ENCODE measurements at places on chromosomes 6 and 20.

DNA sequence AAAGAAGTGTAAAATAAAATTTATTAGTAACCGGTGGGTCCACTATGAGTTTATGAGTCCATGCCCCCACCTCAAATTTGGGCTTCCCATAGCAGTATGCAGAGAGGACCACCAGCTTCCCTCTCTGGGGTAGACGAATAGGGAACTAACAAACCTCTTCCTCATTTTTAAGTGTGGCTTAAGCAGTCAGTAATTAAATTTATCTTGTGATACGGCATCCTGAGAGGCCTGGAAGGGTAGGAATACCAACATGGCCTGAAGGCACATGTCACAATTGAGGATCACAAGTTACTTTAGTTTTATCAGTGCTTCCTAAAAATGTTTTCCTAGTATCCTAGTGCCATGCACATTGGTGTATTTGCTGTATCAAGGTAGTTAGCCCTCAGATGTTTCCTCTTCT lies 239.9 kb downstream of the HIVEP2 start:
- DNase-seq = no peak

GRCh38 chr6:75498862-75499261 lies 5.3 kb upstream of the FILIP1 start:
- no peak for DNase-seq

- DNase-seq = no peak
Measured at GRCh38 chr6:53026526-53026925, 31.4 kb upstream of the GSTA4 start.

DNA sequence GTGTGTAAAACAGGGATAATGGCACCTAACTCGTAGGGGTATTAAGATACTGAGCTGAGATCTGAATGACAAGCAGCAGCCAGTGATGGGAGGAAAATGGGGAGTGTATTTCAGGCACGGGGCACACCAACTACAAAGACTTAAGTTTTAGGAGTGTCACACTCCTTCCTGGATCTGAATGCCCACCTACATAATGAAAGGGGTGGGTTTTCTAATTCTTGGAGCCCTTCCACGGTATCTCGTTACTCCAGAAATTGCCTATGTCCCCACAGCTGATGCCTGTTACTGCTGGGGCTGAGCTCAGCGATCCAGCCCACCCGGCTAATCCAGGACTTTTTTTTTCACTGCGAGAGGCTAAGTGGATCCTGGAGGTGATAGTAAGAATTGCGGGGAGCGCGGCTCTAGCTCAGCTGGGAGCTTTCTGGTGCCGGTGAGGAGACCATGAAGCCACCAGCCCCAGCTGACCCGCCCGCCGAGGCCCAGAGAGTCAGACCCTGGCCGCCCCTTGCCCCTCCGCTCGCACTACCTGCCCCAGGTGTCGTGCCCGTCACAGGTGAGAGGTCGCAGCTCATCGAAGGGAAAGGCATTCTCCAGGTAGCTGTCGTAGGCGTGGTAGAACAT lies 727 bp downstream of the EDEM2 start:
- DNase-seq = no peak

- no peak for DNase-seq
Measured at GRCh38 chr20:63417097-63417737, 55.2 kb downstream of the KCNQ2 start.

All from esophagus squamous epithelium (tissue), 5 donors.